ELR (cell line): ENCODE measurements at places on chromosomes 11 and 22.

DNA sequence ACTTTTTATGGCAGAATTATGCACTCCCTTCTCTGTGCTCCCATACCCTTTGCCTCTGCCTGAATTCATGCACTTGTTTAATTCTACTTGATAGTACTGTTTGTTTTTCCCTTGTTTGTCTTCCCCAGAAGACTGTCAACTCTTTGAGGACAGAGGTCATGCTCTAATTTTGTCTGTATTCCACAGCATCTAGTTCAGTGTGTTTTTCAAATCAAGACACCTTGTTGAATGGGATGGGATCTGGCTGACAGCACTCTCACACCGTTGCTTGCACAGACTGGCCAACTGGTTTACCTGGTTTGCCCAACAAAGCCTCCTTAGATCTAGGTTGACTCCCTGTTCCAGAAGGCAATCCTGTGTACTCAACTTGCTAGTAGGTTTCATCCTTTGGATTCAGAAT, 121.2 kb upstream of the TIMP3 start:
- DNase-seq = no peak

DNA sequence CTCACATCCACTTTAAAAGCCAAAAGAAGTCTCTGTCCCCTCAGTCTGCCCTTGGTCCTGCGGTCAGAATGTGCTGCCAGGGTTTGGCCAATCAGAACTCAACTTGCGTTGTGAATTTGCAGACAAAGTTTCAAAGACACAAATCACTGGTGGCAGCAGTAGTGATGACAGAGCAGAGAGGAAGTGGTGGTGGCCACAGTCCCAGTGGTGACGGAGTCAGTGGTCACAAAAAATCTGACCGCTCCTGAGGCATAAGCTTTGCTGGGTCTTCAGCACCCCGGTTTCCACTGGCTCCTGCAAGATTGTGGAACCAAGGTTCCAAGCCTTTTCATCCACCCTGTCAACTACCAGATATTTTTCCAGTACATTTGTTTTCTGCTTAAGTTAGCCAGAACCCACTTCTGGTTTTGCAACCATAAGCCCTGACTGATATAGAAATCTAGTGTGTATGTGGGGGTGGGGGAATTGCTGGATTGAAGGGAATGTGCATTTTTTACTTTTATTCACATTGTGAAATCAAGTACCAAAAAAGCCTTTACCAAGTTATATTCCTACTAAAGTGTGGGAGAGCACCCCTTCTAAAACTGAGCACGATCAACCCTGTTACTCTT, 112.3 kb downstream of the TMPRSS5 start:
- DNase-seq = peak; percentile 5

DNA sequence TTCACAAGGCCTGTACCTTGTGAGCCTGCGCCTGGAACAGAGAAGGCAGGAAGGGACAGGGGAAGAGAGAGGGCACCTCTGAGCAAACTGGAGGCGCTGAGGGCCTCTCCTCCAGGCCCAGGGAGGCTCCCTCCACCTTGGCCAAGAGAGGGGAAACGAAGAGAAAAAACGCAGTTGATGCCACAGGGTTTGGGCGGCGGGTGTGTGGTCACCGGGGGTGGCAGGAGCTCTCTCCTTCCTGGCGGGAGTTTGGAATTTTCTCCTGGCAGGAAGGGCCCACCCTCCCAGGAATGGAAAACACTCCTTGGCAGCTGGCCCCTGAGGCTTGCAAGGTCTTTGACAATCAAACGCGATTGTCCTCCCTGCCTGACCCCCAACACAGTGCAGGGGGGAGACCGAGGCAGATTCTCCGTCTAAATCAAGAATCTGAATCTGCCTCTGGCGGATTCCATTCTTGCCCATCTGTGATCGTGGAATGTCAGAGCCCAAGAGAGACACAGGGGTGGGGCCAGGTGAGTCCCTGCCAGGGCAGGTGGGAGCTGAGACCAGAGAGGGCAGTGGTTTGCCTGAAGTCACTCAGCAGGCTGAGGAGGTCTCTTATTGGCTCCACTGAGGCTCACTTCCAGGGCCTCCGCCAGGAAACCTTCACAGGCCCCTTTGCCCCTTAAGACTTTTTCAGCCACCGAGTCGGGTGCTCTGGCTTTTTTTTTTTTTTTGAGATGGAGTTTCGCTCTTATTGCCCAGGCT, 21.0 kb downstream of the RPL3 start:
- no peak for DNase-seq

DNA sequence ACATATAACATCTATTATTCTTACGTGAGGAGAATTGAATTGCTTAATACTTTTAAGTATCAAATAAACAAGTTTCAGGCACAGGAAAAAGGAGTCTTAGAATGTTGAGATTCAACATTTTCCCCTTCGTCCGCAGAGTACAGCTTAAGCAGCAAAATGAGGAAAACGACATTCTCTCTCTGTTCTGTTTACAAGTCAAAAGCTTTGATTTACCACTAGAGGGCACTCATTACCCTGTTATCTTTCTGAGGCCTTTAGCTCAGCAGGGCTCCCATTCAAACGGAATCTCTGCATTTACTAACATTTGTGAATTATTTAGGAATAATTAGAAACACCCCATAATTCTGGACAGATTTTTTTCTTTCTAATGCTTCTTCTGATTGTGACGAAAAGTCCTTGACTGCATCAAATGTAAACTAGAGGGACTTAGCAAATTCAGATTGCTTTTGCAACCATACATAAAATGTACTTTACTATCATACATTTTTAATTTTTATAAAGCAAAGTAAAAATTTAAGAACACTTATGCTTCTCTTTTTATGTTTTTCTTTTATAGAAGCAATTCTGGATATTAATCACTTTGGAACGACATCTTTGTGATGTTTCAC, 75.0 kb downstream of the JRKL start:
- DNase-seq = peak; percentile 88

- peak; percentile 49 for DNase-seq
Observed at GRCh38 chr11:101706541-101706940, 122.7 kb upstream of the TRPC6 start.

- no peak for DNase-seq
Observed at GRCh38 chr22:22161924-22162851, 82.4 kb upstream of the VPREB1 start.

- DNase-seq = no peak
Observed at GRCh38 chr11:109972181-109972715, 120.9 kb upstream of the ZC3H12C start.

- DNase-seq = no peak
Observed at GRCh38 chr22:26483043-26483438, 542 bp downstream of the HPS4 start.

DNA sequence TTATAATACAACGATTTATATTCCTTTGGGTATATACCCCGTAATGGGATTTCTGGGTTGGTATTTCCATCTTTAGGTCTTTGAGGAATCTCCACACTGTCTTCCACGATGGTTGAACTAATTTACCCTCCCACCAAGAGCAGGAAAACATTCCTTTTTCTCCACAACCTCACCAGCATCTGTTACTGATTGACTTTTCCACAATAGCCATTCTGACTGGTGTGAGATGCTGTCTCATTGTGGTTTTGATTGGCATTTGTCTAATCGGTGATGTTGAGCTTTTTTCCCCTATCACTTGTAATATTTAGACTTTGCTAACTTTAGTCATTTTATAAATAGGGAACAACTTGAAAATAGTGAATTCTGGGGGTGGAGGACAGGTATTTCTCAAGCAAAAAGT, 58.1 kb downstream of the PPFIA1 start:
- DNase-seq = no peak

DNA sequence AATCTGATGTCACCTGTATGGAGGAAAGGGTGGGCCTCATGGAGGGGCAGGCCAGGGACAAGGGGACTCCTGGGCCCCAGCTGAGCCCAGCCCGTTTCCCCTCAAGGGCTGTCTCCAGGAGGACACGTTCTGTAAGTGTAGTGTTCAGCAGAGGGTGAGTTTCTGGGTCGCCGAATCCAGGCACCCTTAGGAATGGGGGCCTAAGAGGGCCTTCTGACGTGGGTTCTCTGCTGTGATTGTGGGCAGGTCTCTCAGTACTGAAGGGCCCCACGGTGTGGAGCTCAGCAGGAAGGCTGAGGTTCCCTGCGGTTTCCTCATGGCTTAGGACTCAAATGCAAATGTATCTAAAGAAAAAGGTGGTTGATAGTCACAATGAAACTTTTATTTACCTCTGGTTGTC, 6.5 kb downstream of the PTDSS2 start:
- DNase-seq = no peak

DNA sequence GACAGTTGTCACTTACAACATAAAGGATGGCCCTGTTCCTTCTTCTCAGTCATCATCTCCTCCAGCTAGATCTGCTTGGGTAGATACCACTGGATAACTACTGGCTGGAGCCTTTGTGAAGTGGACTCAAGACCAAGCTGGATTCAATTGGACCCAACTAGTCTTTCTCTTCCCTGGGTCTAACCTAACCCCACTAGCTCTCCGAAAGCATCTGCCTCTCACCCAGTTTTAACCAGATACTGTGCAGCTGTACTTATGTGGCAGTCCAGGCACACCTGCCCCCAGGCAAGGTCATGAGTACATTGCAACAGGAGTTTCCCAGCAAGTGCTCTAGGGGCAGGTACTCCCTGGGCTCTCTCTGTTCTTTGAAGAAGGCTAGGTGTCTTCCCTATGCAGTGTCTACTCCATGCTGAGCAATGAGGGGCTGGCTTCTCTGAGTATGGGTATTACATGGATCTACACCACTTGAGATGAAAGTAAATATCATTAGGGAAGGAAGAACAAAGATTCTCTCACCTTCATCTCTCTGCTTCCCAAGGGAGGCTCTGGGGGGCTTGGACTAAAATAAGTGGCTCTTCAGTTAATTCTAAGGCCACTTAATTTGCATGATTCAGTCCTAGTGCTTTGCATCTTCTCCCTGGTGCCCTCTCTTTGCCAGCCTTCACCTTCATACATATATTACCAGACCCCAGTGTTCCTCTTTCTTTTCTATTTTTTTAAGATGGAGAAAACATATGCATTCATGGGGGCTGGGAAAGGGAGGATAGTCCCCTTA, 236.1 kb downstream of the NXPE2 start:
- DNase-seq = no peak

- DNase-seq = no peak
Observed at GRCh38 chr22:22909605-22910271, 22.1 kb downstream of the IGLL5 start.

GRCh38 chr11:130782361-130783222, 133.7 kb downstream of the SNX19 start:
- peak; percentile 47 for DNase-seq

- DNase-seq = peak; percentile 96
Observed at GRCh38 chr22:29799217-29799680, 32.1 kb downstream of the UQCR10 start.

GRCh38 chr22:24331468-24332440, 61.1 kb downstream of the SPECC1L start:
- peak; percentile 13 for DNase-seq

DNA sequence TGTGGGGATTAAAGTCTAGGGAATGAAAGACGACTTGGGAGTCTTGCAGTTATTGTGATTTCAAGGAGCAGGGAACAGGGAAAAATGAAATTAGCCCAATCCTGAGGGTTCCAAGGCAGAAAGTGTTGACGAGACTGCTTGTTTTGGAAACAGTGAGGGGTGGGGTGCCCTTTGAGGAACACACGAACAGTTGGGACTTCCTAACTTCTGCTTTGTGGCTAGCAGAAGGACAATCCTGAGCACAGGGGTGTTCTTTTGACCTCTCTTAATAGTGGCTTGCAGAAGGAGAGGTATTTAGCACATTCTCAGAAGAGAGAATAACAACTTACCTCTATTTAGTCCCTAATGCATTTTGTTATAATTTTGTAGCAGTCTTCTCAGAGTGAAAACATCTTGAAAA, 545.9 kb upstream of the ARHGAP42 start:
- DNase-seq = no peak

- DNase-seq = no peak
Observed at GRCh38 chr11:112565551-112565950, 304.9 kb upstream of the PLET1 start.

DNA sequence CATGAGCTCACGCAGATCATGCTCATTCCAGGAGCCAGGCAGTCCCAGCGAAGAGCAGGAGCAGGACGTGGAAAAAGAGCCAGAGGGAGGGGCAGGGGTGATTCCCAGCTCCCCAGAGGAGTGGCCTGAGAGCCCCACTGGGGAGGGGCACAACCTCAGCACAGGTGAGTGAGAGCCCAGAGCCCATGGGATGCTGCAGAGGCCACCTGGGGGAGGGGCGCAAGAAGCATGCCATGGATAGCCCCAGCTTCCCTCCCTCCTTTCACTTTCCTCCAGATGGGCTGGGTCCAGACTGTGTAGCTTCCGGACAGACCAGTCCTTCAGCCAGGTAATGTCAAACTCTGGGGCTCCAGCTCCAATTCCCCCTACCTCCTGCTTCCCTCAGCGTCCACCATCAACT, 6.2 kb downstream of the SMTNL1 start:
- no peak for DNase-seq

- peak; percentile 8 for DNase-seq
Observed at GRCh38 chr11:76067099-76067498, 139.2 kb downstream of the WNT11 start.

DNA sequence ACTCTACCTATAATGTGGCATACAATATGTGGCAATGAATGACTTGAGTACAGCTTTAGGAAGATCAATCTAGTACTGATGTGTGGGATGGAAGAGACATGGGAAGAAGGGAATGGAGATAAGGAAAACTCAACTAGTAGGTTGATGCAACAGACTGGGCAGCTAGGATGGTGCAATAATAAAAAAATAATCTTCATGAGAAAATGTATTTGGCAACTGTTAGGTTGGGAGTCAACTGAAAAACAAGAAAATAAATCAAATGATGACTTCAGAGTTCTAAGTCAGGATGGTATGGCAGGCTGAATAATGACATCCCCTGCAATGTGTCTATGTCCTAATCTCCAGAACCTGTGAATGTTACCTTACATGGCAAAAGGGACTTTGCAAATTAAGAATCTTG, 236.8 kb upstream of the PITPNB start:
- DNase-seq = no peak

GRCh38 chr22:22342697-22343580, 98.4 kb downstream of the VPREB1 start:
- DNase-seq = peak; percentile 48

GRCh38 chr11:88357323-88358039, 19.9 kb upstream of the CTSC start:
- peak; percentile 50 for DNase-seq

- no peak for DNase-seq
Observed at GRCh38 chr22:46914481-46914880, 152.0 kb downstream of the TBC1D22A start.

GRCh38 chr11:126523441-126524205, 168.1 kb downstream of the ST3GAL4 start:
- no peak for DNase-seq

DNA sequence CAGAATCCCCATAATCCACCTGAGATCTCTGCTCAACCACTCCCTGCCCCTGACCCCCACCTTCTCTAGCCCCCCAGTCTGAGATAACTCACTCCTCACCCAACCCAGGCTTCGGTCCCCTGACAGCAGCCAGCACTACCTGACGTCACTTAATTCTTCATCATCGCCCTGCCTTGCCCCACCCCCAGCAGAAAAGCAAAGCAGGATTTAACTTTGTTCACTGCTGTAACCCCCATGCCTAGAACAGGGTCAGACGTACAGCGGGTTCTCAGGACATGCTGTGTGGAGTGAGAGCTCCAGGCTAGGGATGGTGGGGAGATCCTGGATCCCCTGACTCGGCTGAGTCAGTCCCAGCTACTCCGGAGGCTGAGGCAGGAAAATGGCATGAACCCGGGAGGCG, 45.8 kb downstream of the ELFN2 start:
- peak; percentile 47 for DNase-seq

GRCh38 chr11:95793116-95793515, 2.8 kb downstream of the CEP57 start:
- DNase-seq = no peak

GRCh38 chr11:110629594-110629993, 82.6 kb downstream of the ARHGAP20 start:
- DNase-seq = no peak
